ENCODE measurements at places on chromosomes 3 and 15.

GRCh38 chr15:24772686-24773373, 97.3 kb downstream of the NPAP1 start:
- peak; percentile 87 for DNase-seq

DNA sequence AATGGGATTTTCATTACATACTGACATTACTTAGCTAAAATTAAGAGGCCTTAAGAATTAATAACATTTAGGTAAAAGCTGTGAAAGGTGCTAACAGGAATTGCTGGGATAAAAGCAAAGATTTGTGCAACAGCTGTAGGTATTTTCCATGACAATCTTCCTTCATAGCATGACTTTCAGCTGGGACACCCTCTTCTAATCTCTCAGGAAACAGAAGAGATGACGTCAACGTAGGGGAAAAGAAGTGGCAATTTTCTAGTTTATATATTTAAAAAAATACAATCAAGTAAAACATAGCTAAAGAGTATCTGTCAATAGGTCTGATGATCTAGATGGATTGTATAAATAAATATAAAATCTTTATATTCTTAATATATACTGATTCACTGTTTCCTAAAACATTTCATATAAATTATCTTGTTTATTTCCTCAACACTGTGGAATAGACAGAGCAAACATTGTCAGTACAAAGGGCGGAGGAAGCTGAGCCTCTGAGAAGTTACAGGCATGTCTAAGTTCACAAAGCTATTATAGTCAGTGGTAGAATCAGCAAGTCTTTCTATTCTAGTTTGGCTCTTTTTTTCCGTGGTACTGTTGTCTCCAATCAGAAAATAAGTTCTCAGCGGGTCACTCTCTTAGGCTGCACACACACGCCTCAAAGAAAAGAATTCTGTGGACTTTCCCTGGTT, 217.0 kb downstream of the P3H2 start:
- DNase-seq: no peak

DNA sequence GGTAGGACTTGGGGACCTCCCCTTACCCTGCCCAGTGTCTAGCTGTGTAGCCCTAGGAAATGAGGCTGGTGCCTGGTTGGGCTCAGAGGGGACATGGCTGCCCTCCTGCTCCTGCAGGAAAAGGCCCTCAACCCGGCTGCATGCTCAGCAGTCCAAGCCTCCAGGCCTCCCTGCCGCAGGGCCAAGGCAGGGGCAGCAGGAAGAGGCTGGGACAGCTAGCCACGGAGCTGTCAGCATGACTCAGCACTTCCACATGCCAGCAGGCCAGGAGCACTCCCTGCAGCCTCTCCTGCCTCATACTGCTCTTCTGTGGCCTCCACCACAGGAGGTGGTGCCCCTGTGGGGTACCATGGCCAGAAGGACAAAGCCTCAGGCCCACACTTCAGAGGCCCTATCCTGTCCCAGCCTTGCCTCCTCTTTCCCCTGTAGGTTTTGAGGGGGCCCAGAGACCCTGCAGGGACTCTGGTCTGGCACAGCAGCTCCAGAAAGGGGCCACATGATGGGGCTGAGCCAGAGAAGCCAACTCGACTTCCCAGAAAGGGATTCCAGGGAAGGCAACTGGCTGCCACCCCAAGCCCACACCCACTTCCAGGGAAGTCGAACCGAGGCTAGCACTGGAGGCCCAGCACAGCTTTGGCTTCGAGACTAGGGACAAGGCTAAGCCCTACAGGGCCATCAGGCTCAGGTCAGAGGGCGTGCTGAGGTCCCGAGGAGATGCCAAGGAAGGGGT, 19.5 kb downstream of the TKT start:
- DNase-seq: peak; percentile 91

- peak; percentile 62 for DNase-seq
These were observed 96.5 kb downstream of the FSIP1 start for GRCh38 chr15:39685999-39686613.

GRCh38 chr3:157098121-157098822, 61.7 kb downstream of the CCNL1 start:
- DNase-seq: no peak

GRCh38 chr15:95739131-95739530, 591.4 kb upstream of the NR2F2 start:
- DNase-seq: no peak

DNA sequence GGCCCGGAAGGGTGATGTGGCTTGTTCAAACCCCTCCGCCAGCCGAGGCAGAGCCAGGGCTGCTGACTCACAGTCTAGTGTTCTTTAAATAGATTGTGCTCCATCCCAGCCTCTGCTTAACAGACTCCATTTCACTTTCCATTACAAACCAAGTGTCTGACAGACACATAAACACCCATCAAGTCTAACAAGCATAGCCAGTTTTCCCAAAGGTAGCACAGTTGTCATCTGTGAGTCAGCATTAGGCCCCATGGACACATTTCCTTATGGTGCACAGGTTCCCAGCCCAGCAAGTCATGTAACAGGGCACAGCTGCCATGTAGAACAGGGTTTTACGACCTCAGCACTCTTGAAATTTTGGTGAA, 109.9 kb upstream of the RAP2B start:
- peak; percentile 98 for DNase-seq

DNA sequence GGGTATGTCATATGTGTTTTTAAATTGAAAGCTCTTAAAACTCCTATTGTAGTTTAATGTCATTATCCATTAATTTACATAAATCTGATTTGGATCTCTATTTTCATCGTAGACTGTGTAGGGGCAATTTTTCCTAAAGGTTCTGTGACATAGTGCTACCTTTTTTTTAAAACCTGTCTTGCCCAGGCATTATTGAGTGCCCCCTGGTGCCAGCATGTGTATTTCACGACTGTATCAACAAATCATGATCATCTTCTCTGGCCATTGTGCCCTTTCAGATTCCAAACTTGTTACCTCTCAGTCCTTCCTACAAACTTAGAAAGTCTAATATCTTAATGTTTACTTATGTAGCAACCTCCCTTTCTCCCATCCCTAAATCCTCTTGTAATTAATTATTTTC, 97.2 kb upstream of the FLNB start:
- peak; percentile 20 for DNase-seq

DNA sequence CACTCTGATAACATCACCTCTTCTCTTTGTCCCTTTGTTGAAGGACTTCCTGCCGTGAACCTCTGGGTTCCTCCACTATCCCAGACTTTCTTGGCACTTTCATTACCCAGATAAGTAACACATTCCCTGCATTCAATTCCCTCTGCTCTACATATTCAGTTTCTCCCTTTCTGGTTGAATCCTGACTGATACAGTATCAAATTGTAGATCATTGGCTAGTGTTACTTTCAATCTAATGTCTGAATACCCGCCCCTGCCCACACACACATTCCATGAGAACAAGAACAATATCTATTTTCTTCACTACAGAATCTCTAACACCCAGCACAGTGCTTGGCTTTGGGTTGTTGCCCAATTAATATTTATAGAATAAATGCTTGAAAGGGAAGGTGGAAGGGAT, 163.5 kb downstream of the ABHD5 start:
- no peak for DNase-seq

GRCh38 chr15:71278989-71279756, 163.9 kb downstream of the THSD4 start:
- peak; percentile 83 for DNase-seq

DNA sequence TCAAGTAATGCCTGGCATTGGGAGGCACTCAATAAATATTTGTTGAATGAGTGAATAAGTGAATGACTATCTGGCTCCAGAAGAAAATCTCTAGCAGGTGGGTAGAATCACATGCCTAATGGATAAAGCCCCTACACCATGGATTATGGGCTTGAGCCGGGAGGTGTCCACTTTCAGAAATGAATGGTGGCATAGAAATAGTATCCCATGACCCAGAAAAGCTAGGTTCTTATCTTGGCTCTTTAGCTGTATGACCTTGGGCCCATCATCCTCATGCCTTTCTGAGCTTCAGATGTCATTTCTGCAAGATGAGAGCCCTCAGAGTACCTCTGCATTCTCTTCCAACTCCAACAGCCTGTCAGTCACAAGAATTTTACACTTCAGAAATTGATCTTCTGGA, 37.3 kb upstream of the TNIK start:
- DNase-seq: no peak

DNA sequence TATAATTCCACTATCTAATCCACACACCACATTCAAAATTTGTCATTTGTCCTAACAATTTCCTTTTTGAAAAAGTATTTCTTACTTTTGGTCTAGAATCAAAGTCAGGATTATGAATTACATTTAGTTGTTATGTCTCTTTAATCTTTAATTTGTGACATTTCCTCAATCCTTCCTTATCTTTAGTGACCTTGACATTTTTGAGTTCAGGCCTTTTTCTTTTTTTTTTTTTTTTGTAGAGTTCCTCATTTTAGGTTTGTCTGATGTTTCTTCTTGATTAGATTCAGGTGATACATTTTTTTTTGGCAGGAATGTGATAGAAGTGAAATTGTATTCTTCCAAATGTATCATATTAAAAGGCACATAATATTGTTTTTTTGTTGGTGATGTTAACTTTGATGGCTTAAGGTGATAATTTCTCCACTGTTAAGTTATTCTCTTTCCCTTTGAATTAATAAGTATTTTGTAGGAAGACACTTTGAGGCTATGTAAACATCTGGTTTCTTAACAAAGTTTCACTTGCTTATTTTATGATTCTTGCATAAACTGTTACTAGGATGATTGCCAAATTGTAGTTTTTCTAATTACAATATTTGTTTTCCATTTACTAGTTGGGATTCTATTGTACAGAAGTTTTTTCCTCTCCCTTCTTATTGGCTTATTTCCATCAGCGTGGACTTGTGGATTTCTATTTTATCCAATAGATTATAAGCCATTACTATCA, 16.3 kb downstream of the SLC35G2 start:
- DNase-seq: no peak

DNA sequence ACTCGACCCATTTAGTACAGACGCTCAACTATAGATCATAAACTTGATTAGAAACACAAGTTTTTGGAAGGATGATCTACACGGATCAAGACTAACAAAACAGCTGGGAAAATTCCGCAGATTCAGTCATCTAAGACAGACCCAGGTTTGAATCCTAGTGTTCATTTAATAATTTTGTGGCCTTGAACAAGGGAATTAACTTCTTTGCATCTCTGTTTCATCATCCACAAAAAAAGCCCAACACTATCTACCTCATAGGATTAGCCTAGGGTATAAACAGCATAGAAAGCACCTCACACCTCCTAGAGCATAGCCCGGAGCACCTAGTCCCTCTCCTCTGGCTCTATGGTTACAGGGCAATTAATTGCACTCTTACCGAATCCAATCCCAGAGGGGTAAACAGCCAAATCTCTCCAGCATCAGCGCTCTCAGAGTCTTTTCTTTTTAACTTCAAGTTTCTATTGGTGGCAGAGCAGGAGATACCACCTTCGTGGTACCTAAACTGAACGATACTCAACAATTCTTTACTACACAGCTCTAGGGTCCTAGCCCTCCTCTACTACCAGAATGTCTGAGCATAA, 3.5 kb downstream of the TBL1XR1 start:
- DNase-seq: no peak

- peak; percentile 96 for DNase-seq
These were observed 5.6 kb downstream of the HES1 start for GRCh38 chr3:194141415-194142155.

- no peak for DNase-seq
These were observed 27.5 kb downstream of the BTLA start for GRCh38 chr3:112471596-112472325.

- peak; percentile 63 for DNase-seq
These were observed 21.1 kb upstream of the IQCF6 start for GRCh38 chr3:51799879-51800749.

DNA sequence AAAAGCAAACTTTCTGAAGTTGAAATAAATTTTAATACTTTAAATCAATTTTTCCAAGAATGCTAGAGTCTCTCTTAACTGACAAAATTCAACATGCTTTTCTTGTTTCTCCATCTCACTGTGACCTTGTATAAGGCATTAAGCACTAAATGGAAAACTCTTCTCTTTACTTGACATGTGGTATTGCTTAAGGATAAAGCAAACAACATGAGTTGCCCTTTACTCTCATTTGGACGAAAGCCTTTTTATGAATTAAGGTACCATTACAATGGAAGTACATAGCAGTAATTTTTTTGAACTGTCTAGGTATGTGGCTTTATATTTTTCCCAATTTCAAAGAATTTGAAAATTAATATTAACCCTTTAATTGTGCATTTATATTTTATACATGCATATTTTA, 1.4 kb downstream of the STRIT1 start:
- no peak for DNase-seq

GRCh38 chr3:8625991-8626390, 18.6 kb downstream of the SSUH2 start:
- DNase-seq: peak; percentile 43

GRCh38 chr3:49666592-49666991, 7.6 kb upstream of the APEH start:
- peak; percentile 4 for DNase-seq

DNA sequence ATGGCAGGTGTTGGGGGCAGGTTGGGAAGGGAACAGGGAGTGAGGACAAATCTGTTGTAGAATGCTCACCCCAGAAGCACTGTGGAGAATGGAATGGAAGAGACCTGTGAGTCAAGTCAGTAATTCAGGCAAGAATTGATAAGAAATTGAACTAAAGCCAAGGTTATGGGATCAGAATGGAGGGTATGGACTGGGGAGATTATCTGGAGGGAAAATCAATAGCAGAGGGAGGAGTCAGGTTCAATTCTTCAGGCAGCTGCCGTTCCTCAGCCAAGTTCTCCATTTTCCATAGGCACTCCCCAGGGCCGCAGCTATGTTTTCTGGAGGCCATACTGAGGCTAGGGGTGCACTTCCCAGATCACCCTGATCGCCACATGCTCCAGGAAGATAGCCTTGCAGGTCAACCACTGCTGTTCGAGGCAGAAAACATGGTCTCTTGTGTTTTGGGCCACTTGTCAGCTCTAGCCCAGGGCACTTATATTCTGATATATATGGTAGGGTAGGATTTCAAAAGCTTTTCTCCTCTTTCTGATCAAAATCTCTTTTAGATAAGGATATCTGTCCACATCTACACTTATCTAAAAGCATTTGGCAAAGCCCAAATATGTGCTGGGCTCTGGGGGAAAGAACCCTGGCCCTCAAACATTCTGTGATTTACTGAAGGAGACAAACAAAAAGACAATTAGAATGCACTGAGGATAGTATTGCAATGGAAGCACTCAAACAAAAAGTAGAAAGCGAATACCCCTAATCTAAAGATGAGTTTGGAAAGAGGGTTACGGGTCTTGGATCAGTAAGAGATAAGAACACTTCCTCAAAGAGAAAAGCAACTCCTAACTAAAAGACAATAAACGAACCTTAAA, 92.3 kb downstream of the TMEM212 start:
- DNase-seq: no peak
